ENCODE measurements at places on chromosomes 11 and 22.

DNA sequence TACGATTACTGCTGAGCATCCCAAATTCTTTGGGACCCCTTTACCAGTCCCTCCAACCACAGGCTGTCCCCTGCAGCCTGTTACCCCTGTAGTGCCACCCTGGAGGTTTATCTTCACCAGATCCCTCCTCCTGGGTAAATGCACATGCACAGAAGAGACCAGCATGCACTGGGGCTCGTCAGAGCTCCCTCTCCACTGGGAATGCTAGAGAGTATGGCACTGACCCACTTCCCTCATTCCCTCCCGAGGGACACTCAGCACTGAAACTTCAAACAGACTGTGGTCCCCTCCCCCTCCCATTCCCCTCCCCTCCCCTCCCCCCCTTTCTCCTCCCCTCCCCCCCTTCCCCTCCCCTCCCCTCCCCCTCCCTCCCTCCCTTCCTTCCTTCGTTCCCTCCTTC is 49.1 kb downstream of the C11orf91 start:
- DNase-seq, result no peak

GRCh38 chr11:133905677-133906156 is 51.1 kb downstream of the IGSF9B start:
- DNase-seq, result no peak

DNA sequence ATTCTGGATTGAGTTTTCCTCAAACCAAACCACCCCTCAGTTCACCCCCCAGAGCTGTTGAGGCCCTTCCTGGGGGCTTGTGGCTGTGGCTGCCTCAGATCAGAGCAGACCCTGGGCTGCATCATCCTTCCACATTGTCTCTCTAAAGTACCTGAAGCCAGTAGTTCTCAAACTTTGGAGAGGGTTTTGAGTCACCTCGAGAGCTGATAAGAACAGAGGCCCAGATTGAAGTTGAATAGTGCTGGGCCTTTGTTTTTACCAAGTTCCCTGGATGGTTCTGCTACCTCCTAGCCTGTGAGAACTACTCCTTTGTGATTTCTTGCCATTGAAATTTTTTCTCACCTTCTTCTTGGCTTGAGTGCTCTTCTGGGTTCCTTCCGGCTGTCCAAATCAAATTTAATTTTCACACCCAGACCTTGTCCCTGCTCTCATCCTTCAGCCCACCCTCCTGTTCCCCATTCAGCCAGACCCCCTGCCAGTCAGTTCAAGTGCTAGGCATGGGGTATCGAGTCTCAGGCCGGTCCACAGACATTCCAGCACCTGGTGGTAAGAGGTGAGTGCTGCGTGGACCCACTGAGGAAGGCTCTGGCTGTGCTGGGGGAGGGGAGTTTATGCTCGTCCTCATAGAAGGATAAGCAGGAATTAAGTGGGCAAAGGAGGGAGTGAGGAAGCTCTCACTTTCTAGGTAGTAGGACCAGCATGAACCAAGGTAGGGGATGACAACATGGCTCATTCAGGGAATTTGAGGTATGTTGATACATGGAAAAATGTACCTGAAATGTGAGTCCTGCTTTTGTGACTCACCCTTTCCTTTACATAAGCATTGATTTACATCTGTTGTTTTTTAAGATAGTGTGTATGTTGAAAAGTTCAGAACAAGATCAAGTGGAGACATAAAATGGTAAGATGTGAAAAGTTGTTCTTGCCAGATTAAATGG is 116.5 kb downstream of the PTPRJ start:
- no peak for DNase-seq

GRCh38 chr22:49052560-49052959 is 775.1 kb downstream of the BRD1 start:
- DNase-seq, result no peak

GRCh38 chr11:7927635-7928034 is 3.4 kb downstream of the OR10A6 start:
- no peak for DNase-seq

DNA sequence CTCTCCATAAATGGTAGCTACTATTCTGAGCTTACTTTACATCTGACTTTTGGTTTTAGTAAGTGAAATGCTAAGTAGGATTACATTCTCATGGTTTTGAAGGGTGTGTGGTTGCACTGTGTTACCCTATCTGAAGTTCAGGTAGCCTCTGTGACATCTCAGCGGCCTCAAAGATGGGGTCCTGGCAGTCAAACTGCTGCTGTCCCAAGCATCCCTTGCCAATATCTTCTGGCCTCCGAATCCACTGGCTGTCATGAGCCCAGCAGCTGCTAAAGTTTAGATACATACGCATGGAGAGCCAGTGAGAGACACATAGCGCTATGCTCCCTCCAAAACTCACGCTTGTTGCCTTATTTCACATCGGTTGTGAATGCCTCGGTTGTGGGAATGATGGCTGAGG is 34.9 kb downstream of the UBASH3B start:
- DNase-seq, result no peak

DNA sequence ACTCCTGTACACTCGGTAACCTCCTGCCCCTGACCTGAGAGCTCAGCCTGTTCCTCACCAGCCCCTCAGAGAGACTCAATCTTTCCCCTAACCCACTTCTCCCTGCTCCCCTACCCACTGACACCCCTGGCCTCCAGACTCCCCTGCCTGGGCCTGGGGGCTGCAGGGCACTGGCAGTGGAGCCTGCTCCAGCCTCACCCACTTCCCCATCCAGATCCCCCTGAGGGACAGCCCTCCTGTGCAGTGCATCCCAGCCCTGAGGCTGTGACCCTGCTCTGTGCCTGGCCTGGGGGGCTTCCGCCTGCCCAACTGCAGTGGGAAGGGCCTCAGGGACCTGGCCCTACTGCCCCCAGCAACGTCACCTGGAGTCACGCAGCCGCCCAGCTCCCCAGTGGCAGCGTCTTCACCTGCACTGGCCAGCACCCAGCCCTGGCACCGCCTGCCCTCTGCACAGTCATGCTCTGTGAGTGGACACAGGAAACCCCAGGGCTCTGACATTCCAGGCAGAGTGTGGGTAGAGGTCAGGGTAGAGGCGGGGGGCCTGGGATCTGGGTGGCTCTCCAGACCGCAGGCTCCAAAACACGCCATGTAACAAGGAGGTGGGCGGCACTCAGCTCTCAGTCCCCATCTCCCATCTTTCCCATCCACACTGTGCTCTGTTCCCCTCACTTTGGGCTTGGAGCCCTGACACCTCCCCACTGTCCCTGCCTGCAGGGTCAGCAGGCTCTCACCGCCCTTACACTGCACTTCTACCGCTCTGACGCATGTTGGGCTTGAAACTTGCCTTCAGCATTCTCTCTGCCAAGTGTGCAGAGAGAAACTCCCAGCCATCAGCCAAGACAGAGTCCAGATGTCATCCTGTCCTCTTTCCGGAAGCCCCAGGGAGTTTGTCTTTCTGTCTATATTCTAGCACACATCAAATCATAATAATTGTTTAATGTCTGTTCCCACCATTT is 5.1 kb downstream of the VSIG10L2 start:
- DNase-seq, result no peak

DNA sequence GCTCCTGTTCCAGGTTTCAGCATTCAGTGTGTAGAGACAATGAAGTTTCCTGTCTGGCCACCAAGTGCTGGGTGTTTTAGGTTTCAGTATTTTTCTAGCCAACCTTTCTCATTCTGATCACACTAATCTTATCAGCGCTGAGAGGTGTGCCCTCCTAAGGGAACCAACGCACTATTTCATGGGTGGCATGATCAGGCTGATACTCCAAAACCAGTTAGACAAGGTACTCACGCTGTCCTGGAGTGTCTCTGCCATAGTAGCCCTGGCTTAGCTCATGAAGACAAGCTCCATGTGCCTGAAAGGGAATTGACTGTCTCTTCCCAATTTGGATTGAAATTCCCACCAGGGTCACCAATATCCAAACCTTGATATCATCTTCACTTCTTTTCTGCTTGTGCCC is 8.0 kb upstream of the RAB38 start:
- DNase-seq, result peak; percentile 92

DNA sequence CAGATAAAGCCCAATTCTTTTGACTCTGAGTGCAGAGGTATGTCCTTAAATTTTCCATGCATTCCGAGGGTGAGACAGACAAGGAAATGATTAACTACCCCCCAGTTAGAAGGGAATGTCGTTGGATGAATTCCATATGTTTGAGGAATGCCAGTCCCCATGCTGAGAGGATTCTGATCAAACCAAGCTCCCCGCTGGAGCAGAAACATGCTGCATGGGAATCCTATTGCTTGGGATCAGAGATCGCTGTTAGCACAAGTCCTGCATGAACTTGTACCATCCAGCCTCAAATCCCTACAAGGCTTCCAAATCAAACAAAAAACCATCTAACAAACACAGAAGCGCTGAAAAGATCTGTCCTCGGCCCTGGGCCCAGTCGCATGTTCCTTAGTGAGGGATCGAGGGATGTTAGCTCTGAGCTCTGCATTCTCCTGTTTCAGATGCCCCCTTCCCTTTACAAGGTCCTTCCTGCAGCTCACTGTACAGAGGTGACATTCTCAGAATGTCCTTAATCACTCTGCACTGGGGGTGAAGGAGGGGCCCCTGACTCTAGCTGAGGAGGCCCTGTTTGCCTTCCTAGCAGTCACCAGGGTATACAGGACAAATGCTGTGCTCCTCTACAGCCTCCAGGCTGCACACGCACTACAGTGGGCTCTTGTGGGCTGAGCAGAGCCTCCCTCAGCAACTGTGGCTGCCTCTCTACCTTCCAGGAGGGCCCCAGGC is 353.4 kb downstream of the TENM4 start:
- no peak for DNase-seq

- DNase-seq, result peak; percentile 73
These were observed 309.8 kb downstream of the SHANK2 start for GRCh38 chr11:70942593-70942992.

DNA sequence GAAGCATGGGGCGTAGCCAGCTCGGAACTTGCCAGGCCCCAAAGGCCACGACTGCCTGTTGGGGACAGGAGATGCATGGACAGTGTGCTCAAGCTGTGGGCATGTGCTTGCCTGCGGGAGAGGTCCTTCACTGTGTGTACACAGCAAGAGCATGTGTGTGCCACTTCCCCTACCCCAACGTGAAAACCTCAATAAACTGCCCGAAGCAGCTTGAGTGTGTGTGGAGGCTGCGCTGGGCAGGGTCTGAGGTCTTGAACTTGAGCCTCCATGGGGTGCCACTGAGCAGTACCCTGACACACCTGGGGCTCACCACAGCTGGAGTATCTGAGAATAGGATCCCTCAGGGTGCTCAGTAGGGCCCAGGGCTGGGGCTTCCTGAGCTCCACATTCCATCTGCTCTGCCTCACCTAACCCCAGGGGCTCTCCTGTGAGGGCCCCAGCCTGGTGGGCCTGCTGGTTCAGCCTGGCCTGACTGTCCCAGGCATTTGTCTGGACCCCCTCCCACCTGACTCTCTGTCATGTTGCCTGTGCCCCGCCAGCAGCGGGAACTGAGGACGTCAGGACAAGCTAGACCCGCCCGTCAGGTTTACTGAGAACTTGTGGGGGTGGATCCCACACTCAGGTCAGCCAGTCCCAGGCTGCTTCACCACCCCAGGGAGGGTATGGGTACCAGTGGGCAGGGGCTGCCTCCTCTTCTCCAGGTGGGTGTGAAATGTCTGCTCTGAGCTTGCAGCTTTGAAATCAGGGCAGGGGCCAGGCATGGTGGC is 3.2 kb downstream of the RASSF7 start:
- DNase-seq, result no peak

DNA sequence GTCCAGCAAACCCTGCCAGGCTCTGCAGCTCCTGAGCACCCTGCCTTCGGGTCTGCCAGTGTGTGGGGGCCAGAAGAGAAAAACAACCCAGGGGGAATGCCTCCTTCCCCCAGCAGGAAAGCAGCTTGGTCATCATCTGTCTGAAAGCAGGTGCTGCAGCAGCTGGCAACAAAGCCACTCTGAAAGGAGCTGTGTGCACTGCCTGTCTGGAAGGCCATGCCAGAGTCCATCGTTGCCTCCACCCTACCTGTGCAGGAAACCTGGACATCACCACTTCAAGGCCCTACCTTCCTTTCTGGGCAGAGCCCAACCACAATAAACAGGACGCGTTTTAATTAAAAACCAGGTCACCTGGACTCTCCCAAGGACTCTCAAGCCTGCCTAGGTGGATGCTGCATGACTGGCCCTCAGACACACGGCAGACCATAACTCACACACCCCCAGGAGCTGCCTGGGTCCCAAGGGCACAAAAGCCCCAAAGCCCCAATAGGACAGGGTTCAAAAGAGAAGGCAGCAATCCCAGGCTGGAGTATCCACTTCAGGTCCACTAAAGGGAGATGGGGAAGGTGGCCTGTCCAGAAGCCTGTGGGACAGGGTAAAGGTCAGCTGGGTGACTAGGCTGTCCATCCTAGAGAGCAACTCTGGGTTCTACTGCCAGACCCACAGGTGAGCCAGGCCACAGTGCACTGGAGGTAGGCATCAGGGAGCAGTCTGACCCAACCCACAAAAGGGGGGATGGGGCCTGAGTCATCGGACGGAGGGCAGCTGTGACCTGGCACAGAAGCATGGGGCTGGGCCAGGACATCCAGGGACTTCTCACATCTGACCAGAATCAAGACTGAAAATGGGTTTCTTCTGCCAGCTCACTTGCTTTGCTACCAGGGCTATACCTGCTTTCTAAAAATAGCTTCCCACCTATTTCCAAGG is 6.1 kb downstream of the GNB1L start:
- peak; percentile 70 for DNase-seq

- DNase-seq, result no peak
These were observed 189.0 kb downstream of the LUZP2 start for GRCh38 chr11:24685821-24686220.

DNA sequence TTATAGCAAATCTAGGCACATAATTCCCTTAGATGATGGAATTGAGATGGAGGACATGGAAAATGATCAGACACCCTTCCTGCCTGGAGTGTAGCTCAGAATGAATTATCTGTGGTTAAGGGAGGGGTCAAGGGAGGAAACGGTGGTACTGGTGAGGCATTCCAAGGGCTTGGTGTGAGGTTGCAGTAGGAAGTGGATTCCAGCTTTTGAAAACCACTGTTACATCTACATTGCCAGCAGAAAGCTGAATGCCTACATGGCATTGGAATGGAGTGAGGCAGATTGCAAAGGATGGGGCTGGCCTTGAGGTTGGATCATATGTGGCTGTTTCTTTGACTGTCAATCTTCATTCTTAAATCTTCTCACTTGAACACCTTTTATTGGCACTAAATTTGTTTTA is 684.4 kb downstream of the NTM start:
- DNase-seq, result no peak

- peak; percentile 22 for DNase-seq
These were observed 40.9 kb upstream of the CELSR1 start for GRCh38 chr22:46578251-46578823.

DNA sequence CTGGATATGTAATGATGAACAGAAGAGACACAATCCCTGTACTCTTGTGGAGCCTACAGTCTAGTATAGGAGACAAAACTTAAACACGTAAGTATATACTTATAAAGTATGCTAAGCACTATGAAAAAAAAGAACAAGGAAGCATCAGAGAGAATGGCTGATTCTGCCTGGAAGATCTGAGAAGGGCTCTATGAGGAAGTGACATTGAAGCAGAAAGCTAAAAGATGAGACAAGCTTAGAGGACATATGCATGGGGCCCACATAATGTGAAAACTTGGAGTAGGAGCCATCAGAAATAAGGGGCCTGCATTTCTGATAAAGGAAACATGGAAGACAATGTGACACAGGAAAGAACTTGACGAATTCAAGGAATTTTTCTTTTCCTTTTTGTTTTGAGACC is 16.6 kb downstream of the SAA1 start:
- no peak for DNase-seq

Measured in DMS53 (cell line).